Activated CD4-positive, alpha-beta T cell treated with anti-CD3 and anti-CD28 coated beads, Interleukin-2, amount 10 ng/mL, durations not matched to agents 7 days and 5 days (primary cell): ENCODE measurements at places on chromosomes 3 and 15.

- H3K4me1 ChIP-seq: peaks cover 10% of the 10 kb centered on the region
- H3K36me3 ChIP-seq: no peaks in the 10 kb centered on the region
- no peak overlapping the region for H3K27ac ChIP-seq
- H3K4me3 ChIP-seq: no peak overlapping the region
Observed at GRCh38 chr3:141191097-141191749, 40.4 kb upstream of the PXYLP1 start.

DNA sequence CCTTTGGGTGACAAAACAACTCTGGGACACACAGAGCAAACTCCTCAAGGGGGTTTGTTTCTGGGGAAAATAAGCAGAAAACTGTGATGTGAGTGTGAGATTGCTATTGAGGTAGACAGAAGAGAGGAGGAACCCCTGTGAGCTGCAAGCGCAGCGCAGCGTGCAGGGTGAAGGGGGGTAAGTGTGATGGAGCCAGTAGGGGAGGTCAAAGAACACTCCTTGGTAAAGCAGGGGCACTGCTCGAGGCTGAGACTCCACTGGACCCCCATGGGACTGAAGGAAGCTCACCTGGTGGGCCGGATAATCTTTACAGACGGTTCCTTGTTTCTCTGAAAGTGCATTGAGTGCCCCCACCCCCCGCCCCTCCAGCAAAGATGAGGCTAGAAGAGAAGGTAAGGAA, 7.5 kb downstream of the INAFM2 start:
- no peaks in the 10 kb centered on the region for H3K27me3 ChIP-seq
- no peak overlapping the region for H3K4me3 ChIP-seq

DNA sequence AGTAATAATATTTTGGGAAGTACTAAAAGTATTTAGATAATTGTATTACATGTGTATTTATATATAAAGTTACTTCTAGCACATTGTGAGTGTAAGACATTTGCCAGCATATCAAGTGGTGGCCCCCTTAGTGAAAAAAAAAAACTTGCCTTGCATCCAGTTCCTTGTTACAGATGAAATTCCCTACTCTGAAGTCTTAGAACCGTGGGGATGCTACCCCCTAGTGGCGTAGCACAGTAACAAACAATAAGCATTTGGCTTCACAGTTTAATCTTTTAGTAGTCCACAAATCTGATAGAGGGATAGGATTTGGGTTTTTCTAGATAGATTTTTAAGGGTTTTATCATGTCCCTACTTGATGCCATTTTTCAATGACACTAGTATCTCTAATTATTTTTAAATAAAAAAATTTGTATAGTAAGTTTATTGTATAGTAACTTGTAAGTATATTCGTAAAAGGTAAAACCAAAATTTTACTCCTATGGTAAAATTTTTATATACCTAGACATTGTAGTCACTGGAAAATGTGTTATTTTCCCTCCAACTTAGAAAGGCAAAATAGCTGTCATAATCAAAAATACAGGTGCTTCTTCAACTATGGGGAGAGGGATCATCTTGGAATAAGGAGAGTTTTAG, 14.3 kb downstream of the SMC4 start:
- H3K27me3 ChIP-seq: no peaks in the 10 kb centered on the region
- H3K27ac ChIP-seq: no peak overlapping the region
- peaks cover 59% of the 10 kb centered on the region for H3K36me3 ChIP-seq
- H3K4me3 ChIP-seq: no peak overlapping the region

DNA sequence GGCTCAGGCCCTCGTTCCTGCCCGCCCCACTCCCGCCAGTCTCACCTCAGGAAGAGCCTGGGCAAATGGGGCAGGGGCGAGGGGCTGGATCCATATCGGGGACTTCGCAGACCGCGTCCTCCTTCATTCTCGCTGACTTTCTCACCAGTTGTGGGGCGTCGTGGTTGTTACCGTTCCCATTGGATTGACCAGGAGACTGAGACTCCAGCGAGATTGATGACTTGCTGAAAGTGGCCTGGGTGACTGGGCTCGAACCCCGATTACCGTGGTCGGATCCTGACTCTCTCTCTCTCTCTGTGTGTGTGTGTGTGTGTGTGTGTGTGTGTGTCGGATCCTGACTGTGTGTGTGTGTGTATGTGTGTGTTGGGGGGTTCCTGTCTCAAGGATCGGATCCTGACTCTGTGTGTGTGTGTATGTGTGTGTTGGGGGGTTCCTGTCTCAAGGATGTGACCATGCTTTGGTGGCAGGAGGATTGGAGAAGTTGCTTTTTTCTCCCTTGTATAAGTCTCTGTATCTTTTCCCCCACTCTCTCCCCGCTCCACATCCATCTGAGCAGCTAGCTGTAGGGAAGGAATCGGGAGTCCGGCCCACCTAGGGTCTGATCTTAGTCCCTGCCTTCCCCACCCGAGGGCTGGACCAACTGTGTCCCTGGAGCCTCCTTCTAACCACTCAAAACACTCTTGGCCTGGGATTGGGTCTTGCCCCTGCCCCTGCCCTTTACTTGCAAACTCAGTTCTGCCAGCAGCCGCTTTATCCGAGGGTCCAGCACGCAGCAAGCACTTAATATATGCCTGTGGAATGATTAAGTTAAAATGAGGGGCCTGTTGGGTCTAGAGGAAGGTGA, 603 bp downstream of the PLEKHO2 start:
- H3K4me3 ChIP-seq: peak overlapping the region; percentile 94
- peak overlapping the region; percentile 86 for H3K27ac ChIP-seq
- H3K4me1 ChIP-seq: peaks cover 79% of the 10 kb centered on the region

GRCh38 chr15:23438816-23439466, 8.1 kb downstream of the GOLGA6L2 start:
- no peak overlapping the region for H3K27ac ChIP-seq
- no peaks in the 10 kb centered on the region for H3K36me3 ChIP-seq
- no peak for DNase-seq
- no peaks in the 10 kb centered on the region for H3K4me1 ChIP-seq
- no peaks in the 10 kb centered on the region for H3K27me3 ChIP-seq

DNA sequence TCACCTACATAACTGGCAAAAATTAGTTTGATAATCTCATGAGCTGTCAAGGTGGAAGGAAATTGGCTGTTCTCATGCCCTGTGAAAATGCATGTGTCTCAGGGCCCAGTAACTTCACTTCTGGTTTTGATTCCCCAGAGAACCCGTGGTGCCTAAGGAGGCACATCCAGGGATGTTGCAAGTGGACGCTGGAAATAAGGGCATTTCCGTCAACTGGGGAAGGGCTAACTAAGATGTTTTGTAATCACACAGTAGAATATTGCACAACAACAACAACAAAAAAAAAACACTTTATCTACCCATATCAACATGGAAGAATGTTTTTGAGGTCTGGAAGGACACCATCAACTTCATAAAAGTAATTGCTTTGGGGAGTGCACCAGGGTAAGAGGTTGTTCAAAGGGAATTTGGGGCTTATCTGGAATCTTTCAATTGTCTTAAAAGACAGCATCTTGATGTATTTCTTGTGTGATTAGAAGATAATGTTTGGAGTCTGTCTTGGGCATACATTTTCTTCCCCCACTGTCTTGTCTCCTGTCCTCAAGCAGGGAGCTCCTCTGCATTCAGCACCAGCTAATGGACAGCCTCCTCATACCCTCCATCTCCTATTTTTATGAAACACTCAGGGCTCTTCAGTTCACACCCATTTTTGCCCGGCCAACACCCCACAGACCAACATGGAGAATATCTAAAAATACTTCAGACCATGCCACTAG, 37.2 kb upstream of the PRR20G start:
- H3K27ac ChIP-seq: no peak overlapping the region
- no peaks in the 10 kb centered on the region for H3K27me3 ChIP-seq
- H3K36me3 ChIP-seq: no peaks in the 10 kb centered on the region
- no peaks in the 10 kb centered on the region for H3K4me1 ChIP-seq
- no peak for DNase-seq
